ENCODE measurements at places on chromosomes 6 and 20.

GRCh38 chr6:165497472-165497871 lies 165.6 kb downstream of the PDE10A start:
- DNase-seq: no peak

- no peak for DNase-seq
Observed at GRCh38 chr20:10949930-10950783, 276.4 kb upstream of the JAG1 start.

DNA sequence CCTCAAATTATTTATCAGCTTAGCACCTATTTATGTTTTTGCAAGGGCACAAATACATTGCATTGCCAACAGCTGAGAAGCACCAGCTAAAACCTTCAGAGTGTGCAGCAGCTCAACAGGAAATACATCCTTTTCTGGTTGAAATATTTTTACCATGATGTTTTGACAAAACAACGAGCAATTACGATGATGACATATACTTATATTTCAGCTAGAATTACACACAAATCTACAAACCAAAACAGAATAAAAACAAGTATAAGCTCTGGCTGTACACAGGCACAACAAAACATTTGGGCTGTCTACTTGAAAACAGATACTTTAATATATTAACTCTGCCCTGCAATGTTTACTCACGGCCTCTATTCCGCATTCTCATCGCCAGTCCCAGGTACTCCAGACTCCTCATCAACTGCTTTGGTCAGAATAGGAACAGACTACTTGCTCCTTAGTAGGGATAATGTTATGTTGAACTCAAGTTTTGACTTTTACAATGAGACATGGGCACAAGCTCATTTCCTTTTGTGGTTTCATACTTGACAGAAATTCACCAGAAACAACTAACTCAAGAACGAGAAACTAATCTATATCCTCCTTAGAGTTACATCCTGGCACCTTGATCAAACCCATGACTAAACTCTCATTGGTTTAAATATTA lies 377.6 kb downstream of the ESR1 start:
- DNase-seq: no peak

DNA sequence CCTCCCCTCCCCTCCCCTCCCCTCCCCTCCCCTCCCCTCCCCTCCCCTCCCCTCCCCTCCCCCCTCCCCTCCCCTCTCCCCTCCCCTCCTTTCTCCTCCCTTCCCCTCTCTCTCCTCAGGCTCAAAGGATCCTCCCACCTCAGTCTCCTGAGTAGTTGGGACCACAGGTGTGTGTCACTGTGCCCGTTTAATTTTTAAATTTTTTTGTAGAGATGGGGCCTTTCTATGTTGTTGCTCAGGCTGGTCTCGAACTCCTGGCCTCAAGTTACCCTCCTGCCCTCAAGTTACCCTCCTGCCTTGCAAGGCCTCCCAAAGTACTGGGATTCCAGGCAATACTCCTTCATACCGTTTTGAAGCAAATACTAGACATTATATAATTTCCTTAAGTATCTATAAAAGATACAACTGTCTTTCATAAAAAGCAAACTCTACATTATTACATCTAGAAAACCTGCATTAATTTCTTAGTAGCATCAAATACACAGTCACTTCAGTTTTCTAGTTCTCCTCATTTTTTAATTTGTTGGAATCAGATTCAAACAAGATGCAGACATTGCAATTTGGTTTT lies 39.8 kb downstream of the NCOA3 start:
- no peak for DNase-seq

Data from heart left ventricle (tissue), 16 donors.